ENCODE measurements at places on chromosomes 1 and 21.

DNA sequence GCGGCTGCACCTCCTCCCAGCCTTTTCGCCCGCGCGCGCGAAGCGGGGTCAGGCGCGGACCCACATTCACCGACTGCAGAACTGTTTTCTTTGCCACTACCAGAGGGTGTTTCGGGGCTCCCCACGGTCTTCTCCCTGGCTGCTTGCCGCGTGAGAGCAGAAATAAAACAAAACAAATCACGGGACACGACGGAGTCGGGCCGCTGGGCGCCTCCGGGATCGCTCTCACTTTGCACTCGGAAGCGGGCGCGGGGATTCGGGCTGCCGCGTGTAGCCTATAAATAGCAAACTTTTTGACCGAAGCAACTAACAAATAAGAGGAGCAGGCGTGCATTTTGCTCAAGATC, 412.3 kb upstream of the ESRRG start:
- DNase-seq, result no peak

DNA sequence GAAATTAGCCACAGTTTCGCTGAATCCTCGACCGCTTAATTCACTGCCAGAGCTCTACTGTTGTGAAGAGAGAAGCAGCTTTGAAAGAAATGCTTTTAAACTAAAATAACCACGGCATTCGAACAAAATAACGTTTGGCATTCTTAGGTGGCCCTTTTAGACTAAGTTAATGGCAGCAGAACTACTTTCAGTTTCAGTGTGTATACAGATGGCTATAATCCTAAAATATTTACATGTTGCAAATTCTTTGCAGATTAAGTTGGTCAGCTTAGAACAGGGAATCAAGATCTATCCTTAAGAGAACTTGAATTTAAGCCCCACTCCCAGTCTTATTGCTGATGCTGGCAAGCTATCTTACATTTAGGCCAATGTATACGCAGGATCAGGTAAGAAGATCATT, 62.7 kb downstream of the ADSS2 start:
- DNase-seq, result no peak

DNA sequence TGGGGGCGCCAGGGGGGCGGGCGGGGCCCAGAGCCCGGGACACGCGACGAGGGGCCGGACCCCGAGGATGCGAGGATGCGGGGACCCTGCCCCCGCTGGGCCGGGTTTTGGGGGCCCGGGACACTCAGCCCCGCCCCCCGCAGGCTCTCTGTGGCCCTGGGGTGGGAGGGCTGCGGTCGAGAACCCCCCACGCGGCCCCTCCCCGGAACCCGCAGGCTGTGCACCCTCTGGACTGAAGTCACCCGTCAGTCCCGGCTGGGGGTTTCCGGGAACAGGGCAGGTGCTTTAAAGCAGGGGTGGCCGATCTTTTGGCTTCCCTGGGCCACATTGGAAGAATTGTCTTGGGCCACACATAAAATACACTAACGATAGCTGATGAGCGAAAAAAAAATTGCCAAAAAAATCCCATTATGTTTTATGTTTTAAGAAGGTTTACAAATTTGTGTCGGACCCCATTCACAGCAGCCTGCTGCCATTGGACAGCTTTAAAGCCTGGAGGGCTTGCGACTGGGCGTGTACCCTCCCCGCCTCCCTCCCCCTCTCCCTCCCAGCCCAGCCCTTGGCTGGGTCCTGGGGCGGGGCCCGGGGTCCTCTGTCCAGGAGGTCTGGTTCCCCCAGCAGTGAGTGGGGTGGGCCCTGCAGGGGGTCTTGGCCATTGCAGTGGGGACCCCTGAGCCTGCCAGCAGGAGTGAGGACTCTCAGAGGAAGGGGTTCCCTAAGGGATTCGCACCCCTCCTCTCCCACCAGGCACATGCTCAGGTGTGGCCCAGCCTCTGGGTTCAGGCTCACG, 21.6 kb upstream of the C1orf159 start:
- DNase-seq, result peak; percentile 83

DNA sequence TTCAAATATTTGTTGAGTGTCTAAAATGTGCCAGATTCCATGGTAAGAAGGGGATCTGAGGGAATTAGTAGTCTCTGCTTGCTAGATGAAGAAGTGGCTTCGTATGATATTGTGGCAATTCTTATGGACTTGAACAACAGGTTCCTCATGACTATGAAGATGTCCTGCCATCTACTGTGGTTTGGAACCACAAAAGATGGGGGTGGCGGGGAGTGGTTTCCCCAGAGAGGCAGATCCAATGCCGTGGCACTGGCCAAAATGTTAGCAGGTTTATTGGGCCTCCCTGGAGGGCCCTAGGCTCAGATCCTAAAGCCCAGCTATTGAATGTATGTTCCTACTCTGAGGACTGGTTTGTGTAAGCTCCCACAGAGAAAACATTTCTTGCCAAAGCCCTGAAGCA, 120.8 kb downstream of the RGS2 start:
- DNase-seq, result no peak

DNA sequence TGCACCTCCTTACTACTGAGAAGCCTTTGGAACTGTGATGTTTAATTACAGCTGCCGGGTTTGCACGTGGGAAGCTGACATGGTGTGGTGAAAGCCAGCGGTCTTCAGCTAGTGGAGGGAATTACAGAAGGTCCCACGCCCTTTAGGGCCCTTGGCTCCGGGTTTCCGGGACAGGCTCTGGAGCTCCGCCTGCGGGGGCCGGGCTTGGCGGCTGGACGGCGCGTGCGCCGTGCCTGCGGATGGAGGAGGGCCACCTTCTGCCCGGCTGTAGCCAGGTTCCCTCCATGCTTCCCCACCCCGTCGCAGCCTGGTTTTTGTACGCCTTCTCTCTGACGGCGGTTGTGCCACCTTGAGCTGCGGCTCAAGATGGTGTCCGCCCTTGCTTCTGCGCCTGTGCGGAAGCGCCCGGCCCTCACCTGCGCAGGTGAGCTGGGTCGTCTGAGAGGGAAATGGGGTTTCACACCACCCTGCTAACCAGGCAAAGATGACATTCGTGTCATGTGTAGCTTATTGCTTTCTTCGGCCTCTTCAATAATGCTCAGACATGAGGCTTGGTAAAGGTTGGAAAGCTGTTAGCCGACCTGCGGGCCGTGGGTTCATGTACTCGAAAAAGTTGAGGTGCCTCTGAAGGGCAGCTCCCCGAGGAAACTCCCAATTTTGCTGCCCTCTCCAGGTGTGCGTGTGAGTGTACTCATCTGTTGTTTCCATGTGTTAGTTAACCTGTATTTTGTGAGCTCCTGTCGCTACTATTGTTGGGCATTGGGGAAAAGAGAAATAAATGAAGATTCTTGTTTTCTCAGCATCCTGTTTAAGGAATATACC, 36.6 kb upstream of the OPRD1 start:
- DNase-seq, result peak; percentile 79

Measured in CD4-positive, alpha-beta T cell treated with Interleukin-4 for 1 hour (primary cell).